ENCODE measurements at places on chromosomes 1 and 21.

- DNase-seq, result no peak
Measured at GRCh38 chr1:37947364-37947763, 511 bp upstream of the INPP5B start.

GRCh38 chr1:209609791-209610630 lies 26.5 kb downstream of the CAMK1G start:
- DNase-seq, result no peak

DNA sequence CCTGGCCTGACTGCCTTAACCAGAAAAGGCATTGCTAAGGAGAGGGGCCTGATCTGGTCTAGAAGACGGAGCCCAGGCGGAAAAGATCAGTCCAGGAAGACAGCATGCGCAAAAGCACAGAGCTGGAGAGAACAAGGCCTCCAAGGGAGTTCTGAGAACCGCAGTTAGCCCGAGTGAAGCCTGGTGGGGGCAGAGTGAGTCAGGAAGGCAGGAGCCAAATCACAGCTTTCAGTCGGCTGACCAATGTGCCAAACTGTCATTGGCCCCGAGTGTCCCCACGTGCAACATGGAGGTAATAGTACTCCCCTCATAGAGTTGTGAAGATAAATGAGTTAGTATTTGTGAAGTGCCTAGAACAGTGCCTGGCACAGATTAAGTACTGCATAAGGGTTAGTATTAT lies 1.2 kb upstream of the TSPAN2 start:
- DNase-seq, result no peak

- DNase-seq, result no peak
Measured at GRCh38 chr1:164310166-164310565, 248.8 kb upstream of the PBX1 start.

DNA sequence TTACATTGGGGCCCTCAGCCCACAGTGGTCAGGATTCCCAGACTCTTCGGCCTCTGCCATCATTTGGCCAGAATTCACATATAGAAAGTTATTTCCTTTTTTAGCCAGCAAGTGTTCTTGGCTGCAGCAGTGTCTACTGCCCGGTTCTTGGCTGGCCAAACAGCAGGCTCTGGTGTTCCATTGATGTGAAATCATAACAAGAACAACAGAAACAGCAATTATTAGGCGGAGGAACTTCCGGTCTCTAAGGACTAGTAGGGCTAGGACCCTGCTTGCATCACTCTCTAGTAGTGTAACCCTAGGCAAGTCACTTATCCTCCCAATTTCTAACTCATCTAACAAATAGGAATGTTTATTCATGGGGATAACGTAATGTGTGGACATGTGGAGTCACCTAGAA lies 8.7 kb upstream of the GJA5 start:
- no peak for DNase-seq

- DNase-seq, result no peak
Measured at GRCh38 chr1:172451002-172451443, 7.2 kb upstream of the PIGC start.

- DNase-seq, result no peak
Measured at GRCh38 chr21:37207441-37208009, 59.6 kb downstream of the VPS26C start.

DNA sequence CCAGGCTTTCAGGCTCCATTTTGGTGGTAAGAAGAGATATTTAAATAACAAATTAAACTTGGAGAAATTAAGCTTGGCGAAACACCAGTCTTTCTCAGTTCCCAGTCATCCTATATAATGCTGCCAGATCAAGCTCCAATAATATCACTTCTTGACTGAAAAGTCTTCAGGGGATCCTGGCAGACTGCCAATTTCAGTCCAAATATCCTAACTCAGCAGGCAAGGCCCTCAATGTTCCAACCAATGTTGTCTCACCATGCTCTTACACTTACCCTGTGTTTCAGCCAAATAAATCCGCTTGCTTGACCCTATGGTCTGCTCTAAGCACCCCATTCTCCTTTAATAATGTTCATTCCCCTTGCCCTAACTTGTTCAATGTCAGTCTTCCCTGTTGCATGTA lies 39.9 kb upstream of the BCL10 start:
- no peak for DNase-seq

GRCh38 chr1:200298242-200298641 lies 111.6 kb downstream of the ZNF281 start:
- no peak for DNase-seq

DNA sequence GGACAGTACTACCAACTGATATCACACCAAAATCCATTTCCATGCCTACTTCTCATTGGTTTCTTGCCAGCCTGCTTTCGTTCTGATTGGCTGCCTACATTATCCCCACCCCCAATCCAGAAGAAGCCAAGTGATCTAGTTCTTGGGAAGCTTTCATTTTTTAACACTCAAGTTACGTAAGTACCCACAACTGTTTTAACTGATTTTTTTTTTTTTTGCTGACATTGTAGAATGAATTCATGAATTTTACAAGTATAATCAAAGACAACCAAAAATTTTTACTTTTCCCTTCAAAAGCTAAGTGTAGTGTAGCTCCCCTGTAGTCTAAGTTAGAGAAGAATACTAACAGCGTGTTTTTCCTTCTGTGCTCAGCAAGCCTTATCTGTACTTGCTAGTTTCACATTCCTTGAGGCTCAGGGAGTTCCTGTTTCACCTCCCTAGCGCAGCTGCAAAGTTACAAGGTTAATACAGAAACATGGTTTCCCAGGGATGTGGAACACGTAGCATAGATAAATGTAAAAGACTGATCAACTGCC lies at the start of gene SLC9C2:
TSS of gene SLC9C2 (minus strand) at position 17 of the 536 bp plus-strand sequence. CDS start 1,296 bp downstream, outside the sequence.
- no peak for DNase-seq

GRCh38 chr1:9903801-9904527 lies 6.1 kb downstream of the CTNNBIP1 start:
- no peak for DNase-seq

DNA sequence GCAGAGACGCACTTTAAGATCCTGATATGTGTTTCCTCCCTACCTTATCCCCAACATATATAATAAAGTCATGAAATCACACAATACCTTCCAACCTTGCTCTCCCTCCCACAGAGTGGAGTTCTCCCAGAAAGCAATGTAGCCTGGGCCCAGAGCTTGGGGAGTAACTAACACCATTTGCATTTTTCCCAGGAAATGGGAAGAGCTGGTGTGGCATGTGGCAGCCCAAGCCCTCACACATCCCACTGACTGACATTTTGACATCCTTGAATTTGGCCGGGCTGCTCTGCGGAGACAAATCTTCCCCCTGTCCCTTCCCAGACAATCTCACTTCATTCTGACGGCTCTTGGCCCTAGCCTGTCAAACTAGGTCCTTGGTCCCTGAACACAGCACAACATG lies 37.0 kb upstream of the ATP2B4 start:
- no peak for DNase-seq

- peak; percentile 80 for DNase-seq
Measured at GRCh38 chr1:205849619-205850355, at the start of gene PM20D1. TSS of gene PM20D1 (minus strand) at chr1:205850132. CDS start at chr1:205850072, 60 bp downstream.

- no peak for DNase-seq
Measured at GRCh38 chr1:70966018-70966638, 81.5 kb downstream of the PTGER3 start.

DNA sequence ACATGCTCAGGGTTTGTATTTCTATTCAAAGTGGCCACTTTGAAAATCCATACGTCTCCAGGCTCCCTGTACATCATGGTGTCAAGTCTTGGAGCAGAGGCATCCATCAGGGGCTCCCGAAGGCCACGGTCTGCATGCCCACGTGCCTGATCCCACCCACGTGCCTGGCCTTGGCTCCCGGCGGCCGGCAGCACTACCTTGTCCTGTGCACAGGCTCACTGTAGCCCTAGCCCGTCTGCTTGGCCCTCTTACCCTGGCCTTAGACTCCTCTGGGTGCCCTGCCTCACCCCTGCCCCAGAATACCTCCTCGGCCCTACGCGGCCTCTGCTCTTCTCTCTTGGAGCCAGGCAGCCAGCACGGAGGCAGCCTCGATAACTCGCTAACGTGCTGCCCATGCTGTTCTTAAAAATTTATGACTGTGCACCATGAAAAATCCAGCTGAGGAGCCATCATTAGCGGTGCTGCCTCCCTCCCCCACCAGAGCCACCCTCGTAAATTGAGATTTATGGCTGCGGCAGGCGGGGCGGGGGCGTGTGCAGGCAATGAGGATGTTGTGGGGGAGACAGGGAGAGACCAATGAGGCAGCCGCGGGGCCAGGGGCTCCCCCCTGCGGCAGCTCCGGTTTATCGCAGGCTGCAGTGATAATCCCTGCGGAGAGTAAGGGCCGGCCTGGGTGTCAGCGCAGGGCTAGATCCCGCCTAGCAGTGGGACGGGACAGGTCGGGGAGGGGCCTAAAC lies 24.6 kb downstream of the DMAP1 start:
- DNase-seq, result peak; percentile 25

DNA sequence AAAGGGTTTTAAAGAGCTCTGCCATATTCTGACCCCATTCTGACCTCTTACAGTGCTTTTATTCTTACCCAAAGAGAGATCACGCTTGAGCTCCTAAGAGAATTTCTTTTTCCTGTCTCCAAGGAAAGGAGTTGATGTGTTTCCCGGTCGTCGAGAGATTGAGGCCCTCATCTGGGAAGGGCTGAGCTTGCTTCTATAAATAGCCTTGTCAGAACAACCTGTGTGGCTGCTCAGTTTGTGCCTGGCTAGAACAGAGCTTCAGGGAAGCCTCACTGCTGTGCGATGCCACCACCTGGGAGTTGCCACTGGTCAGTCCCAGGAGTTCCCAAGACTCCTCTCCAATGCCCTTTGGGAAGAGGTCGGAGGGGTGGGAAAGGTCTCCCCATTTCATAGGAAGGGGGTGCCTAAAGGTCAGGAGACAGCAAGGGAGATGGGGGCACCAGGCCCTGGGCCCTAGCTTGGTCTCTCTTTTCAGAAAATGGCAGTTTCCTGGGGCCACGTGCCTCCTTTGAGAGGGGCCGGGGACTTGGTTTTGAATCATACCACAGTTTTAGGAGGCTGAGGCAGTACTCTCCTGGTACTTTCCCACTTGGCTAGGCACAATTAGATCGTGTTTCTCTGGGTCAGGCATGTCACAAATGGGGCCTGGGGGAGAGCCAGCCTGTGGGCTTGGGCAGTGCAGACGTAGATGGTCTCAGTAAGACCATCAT lies 52.1 kb downstream of the EIF2D start:
- DNase-seq, result no peak

- no peak for DNase-seq
Measured at GRCh38 chr1:17098446-17099317, 20.6 kb downstream of the PADI2 start.

DNA sequence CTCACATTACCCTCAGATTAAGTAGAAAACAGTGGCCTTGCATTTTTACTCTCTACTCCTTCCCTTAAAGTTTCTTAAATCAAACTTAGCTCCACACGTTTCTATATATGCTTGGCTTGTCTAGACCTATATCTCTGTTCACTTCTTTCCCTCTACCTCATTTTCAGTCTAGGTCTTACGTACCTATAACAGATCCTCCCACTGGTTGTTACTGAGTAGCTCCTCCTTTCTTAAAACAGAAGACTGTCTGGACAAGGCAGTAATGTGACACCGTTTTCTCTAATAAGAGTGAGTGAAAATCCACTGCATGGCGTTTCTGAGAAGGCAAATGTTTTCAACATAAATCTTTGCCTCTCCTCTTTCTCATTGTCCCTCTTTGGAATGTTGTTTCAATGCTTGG lies 211.7 kb upstream of the POGK start:
- no peak for DNase-seq

- DNase-seq, result no peak
Measured at GRCh38 chr1:167927046-167927754, 9.3 kb upstream of the DCAF6 start.

- no peak for DNase-seq
Measured at GRCh38 chr1:204170494-204171155, 4.5 kb upstream of the REN start.

DNA sequence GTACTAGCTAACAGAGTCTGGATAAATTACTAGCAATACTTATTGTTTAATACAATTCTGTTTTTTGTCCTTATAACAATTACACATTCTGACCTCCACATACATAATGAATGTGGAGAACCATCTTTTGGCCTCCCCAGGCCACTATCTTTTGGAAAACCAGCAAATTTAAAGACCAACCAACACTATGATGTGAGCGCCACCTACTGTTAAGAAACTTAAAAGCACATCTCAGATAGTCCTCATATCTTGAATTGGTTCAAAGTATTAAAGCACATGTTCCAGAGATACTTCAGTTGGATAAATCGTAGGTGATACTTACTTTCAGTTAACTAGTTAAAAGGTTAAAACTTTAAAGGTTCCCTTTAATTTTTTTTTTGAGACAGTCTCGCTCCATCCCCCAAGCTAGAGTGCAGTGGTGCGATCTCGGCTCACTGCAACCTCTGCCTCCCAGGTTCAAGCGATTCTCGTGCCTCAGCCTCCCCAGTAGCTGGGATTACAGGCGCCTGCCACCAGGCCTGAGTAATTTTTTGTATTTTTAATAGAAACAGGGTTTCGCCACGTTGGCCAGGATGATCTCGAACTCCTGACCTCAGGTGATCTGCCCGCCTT lies 29.3 kb upstream of the USP1 start:
- DNase-seq, result no peak

DNA sequence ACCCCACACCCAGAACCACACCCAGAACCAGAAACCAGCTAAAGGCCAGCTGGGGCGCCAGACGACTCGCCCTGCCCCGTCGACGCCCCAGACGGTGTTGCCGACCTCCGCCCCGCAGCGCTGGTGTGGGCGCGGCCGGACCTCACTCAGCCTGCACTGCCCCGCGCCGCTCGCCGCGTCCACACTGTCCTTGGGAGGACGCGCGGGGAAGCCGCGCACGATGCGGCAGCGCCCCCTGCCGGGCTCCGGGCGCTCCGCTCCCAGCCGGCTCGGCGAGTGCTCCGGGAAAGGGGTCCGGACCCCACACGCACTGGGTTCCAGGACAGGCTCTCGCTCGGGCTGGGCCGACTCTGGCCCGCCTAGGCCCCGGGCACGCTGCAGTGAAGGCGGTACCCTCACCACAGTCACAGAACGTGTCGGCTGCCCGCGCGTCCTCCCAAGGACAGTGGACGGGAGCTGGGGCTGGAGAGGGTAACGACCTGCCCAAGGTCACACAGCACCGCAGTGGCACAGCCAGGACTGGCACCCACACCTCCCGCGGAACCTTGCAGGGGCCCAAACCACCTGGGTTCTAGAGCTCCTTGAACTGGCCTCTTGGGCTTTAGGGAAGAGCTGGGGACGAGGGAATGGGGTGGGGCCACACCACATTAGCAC lies 90.2 kb downstream of the DMRTA2 start:
- DNase-seq, result peak; percentile 8

GRCh38 chr1:244674446-244674845 lies 21.5 kb downstream of the DESI2 start:
- no peak for DNase-seq

DNA sequence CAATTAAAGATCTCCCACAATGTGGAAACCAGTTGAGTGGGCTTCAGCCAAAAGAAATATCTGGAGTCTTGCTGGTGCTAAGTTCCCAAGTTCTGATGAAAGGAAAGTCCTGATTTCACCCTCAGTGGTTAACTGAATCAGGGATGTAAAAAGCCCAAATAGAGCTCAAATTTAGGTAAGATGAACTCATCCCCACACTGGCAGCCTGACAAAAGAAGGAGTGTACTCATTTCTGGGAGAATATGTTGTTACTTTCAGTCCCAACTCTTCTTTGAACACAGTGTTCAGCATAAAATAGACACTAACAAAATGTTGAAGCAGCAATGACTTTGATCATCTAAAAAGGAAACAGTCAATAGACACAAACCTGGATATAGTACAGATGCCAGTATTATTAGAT lies 91.7 kb downstream of the CHRM3 start:
- no peak for DNase-seq

Data from T-helper 1 cell (primary cell).